ENCODE measurements at places on chromosomes 3 and 15.

DNA sequence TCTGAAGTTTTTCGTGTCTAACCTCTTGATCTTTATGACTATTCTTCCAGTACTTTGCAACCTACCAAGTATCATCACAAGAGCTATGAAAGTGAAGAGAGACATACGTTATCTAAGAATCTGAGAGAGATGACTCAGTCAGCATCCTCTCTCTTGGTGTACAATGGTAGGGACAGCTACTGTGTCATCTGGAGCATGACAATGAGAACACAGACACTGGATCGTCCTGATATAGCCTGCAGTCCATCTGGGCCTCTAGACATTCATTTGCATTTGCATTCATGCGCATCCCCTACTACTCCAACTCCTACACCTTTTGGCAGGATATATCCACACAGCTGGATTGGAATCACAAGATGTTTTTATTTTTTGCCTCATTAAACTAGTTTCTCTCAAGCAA is 115.2 kb downstream of the PEX5L start:
- DNase-seq = no peak

- DNase-seq = no peak
Observed at GRCh38 chr3:150583028-150583427, 20.1 kb upstream of the SELENOT start.

- DNase-seq = no peak
Observed at GRCh38 chr15:30921781-30922479, 18.2 kb downstream of the FAN1 start.

DNA sequence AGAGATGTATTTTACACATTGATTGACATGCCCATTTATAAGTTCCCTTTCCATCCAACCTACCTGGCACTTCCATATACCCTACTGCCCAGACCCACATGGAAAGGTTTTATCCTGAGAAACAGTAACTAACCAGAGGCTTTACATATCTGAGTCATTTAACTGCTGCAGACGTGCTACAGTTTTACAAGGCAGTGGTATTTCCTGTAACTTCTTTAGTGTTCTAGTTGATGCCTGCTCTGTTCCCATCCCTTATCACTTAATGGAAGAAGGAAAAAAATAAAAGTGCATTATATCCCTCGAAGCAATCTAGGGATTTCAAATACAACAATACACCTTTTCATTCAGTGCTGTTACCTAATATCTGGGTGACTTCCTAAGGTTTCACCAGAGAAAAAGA is 107.1 kb downstream of the TMCO5A start:
- DNase-seq = no peak

GRCh38 chr3:125140818-125141595 is 71.5 kb downstream of the SLC12A8 start:
- DNase-seq = no peak

DNA sequence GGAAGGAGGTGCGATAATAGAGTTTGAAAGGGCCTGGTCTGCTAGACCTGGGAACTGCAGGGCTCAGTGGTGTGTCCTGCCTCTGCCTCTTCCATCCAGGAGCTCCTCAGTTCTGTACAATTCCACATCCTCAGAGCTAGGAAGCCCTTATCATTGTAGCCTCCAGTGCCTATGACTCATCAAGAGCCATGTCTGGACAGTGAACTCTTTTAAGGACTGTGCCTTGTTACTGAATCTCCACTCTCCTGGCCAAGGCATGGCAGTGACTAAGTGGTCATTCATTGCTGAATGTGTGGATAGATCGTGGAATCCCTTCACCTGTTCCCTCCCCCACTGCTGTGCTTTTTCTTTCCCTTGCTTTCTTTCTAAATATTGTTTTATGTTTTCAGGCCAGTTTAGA is 2.9 kb downstream of the TIMP4 start:
- no peak for DNase-seq

- DNase-seq = no peak
Observed at GRCh38 chr3:16355828-16356227, 90.8 kb downstream of the OXNAD1 start.

DNA sequence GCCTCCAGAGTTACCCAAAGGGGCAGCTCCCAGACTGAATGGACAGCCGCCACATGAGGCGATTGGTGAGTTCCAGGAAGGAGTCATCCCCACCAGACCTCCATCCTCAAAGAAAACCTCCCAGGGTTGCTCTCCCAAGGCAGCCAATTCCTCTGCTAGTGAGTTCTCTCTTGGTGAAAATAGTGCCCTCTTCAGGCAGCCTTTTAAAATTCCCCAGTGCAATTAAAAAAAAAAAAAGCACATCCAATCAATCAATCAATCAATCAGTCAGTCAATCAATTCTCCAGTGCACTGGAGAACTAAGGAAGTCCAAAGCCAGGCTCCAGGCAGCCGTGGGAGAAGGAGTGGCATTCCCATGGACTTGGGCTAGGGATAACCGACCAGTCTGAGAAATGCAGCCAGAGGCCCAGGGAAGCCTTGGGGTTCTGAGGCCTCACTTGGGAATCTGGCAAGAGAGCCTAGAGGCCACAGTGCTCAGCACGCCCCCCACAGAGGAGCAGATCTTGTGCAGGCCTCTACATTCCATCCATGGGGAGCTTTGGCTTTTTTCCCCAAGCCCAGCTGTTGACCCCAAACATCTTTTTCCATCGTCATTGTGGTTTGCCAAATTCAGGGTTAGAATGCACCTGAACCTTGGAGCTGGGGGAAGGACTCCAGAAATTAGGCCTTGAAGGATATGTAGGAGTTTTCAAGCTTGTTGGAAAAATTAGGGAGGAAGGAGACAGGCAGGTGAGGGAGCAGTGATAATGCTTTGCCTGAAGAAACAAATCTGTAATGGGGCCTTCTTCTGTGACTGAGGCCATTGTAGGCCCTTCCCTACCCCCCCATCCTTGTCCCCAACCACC is 4.8 kb downstream of the PAQR5 start:
- DNase-seq = no peak

DNA sequence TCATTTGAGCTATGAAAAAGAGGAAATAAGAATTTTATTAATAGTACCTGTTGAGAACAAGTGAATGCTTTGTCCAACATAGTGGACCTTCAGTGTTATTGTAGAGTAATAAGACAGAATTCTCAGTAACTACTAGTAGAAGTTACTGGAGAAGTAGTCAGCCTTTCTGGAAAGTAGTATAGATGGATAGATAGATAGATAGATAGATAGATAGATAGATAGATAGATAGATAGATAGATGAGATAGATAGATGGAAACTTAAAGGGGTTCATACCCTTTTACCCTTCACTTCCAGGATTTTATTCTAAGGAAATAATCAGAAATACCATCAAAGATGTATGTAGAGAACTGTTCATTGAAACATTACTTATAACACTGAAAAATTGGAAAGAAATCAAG is 5.2 kb downstream of the FAM162A start:
- DNase-seq = no peak

GRCh38 chr3:152139651-152140050 is 129.1 kb upstream of the MBNL1 start:
- no peak for DNase-seq

DNA sequence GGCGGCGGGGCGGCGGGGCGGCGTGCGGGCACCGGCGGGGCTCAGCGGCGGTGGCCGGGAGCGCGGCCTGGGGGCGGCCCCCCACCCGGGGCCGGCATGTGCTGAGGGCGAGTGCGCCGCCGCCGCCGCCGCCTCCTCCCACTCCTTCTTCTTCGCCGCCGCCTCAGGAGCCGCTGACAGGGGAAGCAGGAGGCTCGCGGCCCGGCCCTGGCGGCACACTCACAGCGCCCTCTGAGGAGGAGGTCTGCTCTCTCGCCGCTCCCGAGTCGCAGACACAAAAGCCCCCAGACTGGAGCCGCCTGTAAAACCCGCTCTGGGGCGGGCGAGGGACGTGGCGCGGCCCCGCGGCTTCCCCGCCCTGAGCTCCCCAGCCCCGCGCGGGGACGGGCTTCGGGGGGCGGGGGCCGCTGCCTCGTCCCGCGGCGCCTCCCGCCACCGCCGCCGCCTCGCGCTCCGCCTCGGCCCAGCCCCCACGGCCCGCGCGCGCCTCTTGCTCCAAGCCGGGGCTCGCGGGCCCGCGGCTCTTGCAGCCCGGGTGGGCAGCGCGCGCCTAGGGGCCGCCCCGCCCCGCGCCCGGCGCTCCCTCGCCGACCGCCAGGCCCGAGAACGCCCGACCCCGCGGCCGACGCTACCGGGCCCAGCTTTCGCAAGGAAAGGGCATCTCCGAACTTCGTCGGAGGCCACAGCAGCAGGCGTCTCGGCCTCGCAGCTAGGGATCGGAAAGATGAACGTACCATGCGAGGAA is at the start of gene PYGO1:
Gene PYGO1 (minus strand): TSS at position 276 of the 745 bp plus-strand sequence. CDS start 462 bp downstream, outside the sequence.
- peak; percentile 32 for DNase-seq

GRCh38 chr3:89017531-89017930 is 89.9 kb upstream of the EPHA3 start:
- no peak for DNase-seq

GRCh38 chr3:58093574-58094195 is 85.5 kb downstream of the FLNB start:
- no peak for DNase-seq

GRCh38 chr3:104810896-104811295 is 555.8 kb upstream of the ALCAM start:
- no peak for DNase-seq

All from stimulated activated CD4-positive, alpha-beta T cell treated with anti-CD3 and anti-CD28 coated beads, TNF-alpha, amount 100 ng/mL, for 4 hours (primary cell).